ENCODE measurements at places on chromosomes 1 and 21.

GRCh38 chr1:93578911-93579825 is 102.5 kb downstream of the BCAR3 start:
- DNase-seq = no peak

DNA sequence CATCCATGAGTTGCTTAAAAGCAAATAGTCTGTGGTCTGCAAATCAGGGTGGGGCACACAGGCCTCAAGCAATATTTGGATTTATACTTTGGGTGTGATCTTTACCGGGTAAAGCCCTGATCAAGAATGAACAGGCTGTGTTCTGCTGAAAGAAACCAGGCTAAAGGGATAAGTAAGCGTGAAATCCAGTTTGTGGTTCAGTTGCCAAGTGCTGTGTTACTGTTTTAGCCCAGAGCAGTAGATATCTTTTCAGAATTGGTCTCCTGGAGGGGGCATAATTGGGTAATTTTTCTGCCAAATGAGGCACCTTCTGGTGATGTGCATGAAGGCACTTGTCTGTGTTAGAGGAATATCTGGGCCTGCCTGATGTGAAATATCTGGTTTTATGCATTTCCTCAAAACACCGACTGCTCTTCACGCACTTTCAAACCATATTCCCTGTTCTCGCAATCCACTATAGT is 21.4 kb downstream of the AIM2 start:
- no peak for DNase-seq

GRCh38 chr1:15186846-15187151 is 33.3 kb downstream of the TMEM51 start:
- no peak for DNase-seq

DNA sequence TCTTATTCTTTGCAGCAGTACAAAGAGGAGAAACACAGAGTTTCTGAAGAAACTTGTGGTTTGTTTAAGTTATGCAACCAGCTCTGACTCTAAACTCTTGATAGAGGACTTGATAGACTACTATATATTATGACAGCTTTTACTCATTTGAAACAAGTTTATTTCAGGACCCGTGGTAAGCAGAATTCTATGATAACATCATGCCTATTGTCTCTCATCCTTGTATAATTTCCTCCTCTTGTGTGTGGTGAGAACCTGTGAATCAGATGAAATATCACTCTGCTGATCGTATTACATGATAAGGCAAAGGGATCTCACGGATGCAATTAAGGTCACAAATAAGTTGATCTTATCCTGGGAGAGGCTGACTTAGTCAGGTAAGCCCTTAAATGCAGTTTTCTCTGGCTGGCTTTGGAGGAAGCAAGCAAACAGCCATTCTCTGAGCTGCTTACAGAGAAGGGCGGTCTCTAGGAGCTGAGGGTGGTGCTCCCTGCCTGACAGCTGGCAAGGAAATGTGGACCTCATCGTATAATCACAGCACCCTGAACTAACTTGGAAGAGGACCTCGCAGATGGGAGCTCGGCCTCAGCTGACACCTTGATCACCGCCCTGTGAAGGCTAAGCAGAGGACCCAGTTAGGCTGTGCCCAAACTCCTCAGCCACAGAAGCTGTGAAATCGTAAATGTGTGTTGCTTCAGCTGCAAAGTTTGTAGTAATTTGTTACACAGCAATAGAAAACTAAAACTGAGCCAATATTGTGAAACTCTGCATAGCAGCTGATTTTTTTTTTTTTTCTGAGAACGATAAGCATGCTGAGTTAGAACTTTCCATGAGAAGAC is 151.1 kb upstream of the DPT start:
- DNase-seq = no peak
